ENCODE measurements at places on chromosomes 2 and 18.

- no peak for DNase-seq
Observed at GRCh38 chr2:62304429-62305417, 108.8 kb downstream of the B3GNT2 start.

DNA sequence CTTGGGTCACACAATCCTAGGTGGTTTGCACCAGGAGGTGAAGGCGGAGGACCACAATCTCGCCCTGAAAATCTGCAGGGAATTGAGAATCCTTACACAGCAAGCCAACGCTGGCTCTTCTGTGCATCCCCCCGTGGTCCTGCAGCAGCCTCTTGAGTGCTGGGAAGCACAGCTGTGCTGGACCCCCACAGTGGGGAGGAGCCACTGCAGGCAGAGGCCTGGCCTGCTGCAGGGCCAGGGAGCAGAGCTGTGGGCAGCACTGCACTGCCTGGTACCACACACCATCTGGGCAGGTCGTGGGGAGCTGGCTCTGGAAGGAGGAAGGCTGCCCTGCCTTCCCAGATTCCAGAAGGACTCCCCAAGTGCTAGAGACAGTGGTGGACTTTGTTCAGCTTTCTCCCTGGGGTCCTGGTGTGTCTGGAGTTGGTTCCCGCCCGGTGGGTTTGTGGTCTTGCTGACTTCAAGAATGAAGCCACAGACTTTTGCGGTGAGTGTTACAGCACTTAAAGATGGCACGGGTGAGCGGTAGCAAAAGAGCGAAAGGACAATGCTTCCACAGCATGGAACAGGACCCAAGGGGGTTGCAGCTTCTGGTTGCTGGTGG, 106.3 kb downstream of the FAM168B start:
- DNase-seq, result no peak

DNA sequence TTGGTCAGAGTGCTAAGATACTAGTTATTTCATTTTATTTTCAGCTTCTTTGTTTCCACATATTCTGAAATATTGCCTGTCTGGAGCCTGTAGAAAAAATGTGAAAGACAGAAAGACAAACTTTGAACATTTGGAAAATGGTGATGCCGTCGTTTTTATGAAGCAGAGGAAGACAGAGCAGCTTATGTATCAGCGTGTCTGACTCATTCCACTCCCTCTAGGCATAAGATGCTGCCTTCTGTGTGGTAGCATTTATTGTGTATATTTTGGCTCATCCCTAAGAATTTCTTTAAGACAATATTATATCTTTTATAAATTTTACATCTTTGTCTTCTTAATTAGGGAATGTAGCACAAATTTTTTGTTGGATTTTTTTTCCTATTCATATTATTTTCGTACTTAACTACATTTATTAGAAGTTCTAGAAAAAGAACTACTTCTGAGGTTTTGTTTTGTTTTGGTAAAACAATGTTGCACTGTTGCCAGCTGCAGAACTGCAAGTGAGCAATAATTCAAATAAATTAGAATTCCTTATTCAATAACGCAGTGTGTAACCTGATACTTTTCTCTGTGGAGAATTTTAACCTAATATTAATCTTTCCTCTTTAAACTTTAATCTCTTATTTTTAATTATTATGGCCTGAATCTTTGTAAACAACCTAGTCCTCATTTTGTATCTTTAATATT, 300.4 kb downstream of the ZNF407 start:
- DNase-seq, result no peak

DNA sequence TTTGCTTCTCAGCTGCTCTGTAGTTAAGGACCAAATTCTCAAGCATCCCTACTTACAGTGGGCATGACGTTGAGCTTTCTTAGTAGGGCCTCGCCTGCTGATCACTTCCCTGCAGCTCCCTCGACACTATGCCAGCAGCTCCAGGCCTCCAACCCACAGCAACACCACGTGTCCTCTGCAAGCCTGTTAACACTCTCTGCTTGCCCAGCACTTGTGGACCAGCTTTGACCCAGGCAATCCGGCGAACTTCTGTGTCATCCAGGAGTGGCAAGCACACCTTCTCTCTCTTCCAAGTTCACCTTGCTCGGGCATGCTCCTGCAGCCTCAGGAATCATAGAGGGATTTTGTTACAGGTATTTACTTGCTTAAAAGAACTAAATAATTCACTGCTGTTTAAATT, 138.6 kb upstream of the FHL2 start:
- no peak for DNase-seq

- DNase-seq, result no peak
Observed at GRCh38 chr2:51218047-51218446, 186.1 kb upstream of the NRXN1 start.

- no peak for DNase-seq
Observed at GRCh38 chr2:167869200-167869599, 378.2 kb downstream of the STK39 start.

- DNase-seq, result no peak
Observed at GRCh38 chr2:3480352-3481010, 38.9 kb downstream of the ADI1 start.

DNA sequence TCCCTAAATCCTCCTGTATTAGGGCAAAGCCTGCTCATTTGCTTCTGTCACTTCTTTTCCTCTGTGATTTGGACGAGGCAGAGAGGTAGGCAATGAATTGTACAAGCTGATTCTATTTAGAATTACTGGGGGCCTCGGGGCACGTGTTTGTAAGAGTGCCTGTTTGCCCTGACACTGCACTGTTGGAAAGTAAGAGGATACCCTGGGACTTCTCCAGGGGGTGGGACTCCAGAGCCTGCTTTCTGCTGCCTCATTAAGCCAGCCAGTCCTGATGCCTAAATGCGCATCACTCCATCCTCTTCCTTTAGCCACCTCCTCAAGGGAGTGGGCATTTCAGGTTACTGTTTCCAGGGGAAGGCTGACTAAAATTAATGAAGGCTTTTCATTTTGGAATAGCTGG, 134.3 kb downstream of the TDRD15 start:
- DNase-seq, result no peak

DNA sequence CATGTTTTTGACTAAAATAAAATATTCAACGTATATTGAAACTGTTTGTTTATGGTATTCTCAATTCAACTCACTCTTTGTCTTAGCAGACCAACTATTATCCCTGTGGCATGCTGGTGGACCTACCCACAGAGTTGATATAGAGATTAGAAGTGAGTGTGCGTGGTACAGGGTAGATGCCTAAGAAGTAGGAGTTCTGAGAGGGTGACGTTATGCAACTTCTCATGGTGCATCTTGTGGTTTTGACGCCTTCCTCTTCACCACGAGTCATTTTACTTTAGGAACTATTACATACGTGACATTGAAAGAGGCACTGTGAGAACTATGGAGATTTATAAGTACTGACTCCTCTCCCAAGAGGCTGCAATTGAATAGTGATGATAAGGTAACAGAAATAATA, 26.6 kb upstream of the NAPG start:
- no peak for DNase-seq

DNA sequence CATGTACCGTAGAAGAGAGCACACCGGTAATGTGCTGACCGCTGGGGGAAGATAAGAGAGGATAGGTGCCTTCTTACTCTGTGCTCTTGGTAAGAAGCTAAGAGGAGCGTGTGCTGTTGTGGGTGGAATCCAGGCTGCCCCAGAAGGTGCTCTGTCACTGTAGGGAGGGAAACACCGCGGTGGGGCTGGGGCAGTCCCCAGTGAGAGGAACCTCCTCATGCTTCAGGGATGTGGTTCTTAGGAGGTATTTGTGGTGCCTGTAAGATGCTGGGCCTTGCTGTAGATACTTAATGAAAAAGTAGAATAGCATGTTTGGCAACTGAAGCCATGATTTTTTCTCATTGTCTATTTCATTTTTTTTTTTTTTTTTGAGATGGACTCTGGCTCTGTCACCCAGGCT, 1.1 kb downstream of the COLEC11 start:
- no peak for DNase-seq

- peak; percentile 17 for DNase-seq
Observed at GRCh38 chr2:230160112-230160660, 59.6 kb downstream of the SP110 start.

- no peak for DNase-seq
Observed at GRCh38 chr2:10810202-10811161, 2.1 kb downstream of the PDIA6 start.

- no peak for DNase-seq
Observed at GRCh38 chr2:127479866-127480743, 46.2 kb downstream of the IWS1 start.

DNA sequence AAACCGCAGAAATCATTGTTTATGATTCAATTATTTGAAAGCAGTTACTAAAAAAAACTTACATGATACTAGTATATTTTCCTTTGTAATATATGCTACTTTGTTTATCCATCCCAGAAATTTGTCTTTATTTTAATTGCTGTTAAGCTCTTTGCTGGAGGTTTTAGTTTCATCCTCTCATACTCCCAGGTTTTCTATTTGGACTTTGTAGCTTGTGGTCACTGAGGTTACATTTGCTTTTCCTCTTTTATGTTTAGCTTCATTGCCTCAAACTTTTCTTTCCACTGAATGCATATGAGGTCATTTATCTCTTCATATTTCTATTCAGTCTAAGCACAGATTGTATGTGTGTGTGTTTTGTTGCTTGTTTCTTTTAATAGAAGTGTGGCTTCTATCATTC, 89.9 kb downstream of the ERBB4 start:
- no peak for DNase-seq

DNA sequence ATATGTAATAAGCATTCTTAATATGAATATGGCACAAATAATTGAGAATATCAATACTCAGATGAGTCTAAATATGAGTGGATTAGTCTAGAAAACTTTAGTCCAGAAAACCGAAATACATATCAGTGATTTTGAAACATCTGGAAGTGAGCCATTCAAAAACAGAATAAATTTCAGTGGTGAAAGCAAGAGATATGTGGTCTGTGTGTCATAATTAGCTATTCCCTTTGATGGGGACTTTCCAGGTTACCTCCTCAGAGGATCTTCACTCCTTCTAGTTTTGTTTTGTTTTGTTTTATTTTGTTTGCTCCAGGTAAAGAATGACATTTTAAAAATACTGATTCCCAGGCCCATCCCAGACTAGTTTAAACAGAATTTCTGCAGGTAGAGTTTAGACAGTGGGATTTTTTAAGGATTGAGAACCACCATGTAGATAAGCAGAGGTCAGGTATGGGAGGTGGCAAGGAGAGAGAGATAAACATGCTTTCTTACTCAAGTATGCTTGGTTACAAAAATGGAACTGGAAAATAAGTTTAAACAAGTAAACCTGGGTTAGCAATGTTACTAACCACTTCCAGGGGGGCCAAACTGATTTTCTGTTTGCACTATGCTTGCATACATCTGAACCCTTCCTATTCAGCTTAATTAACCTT, 70.7 kb downstream of the NABP1 start:
- DNase-seq, result no peak

DNA sequence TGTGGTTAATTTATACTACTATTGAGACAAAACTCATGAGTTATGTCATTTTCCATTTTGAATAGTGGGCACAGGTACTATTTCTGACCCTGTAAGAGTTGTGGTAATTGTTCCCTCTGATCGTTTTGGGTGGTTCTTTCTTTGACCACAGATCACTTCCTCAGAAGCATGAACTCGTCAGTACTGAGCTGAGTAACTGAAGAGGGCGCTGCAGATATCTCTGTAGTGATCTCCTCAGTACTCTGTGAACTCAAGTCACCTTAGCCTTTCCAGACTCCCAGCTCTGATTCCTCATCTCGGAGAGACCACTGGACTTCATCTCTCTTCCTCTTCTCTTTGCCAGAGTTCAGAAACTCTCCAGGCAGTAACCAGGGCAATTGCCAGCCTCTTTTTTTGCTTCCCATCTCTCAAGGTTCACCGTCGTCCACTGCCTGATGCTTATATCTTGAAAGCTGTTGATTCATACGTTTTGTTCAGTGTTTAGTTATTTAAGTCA, 9.4 kb upstream of the IL1RL1 start:
- no peak for DNase-seq

DNA sequence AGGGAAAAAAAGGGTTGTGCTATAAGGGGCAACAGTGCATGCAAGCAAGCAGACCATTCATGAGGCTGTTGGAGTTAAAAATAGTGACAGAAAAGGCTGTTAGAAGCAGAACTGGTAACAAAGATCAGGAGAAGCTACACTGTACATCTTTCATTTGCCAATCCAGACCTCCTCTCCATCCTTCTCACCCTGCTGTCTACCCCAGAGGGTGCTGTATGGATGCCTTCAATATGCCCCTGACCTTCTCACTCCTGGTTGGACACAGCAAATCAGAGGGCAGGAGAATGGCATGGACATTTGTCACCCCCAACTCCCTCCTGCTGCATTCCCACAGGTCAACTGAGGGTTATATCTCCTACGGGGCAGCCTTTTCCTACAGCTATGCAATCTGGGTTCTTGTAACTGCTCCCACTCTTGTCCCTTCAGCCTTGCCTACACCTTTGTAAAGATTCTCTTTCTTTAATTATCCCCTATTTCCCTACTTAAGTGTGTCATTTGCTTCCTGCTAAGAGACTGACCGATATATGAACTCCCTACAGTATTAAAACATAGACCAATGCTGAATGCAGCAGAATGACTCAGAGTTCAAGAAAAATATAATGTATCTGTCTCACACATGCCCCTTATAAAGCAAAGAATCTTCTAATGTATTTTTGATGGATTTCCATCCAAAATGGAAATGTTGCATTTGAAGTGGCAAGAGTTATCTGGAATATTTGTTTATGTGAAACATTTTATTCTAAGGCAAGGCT, 169.2 kb upstream of the NCKAP5 start:
- no peak for DNase-seq

DNA sequence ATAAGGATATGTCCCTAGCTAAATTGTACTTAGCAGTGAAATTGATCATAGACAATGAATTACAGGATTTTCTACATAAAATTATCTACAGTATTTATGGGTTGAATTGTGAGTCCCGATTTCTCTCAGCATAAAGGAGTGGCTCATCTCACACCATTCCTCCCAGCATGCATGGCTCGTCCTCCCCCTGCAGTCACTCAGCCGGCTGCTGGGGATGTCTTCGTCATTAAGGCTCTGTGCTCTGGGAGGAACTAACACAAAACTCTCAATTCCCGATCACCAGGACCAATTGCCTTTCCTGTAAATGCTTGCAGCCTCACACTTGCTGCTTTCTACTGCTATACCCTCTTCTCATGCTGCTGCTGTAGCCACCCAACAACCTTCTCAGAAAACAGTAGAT, 75.9 kb downstream of the TXNL1 start:
- no peak for DNase-seq

DNA sequence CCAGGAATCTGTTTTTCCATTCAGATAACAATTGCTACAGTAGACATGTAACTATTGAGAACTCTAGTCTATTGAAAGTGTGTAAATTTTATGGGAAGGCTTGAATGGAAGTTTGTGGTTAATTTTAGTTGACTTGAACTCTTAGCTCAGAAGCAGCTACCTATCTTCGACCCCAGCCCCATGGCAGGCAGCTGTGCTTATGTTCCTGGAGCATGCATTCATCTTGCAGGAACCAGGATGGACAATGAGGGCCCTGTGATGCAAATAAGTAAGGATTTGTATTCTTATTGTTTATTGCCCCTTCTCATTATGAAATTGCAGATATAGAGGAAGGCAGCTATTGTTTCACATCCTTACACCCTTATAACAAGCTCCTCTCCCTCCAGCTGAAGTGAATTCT, 1252.2 kb downstream of the DPP10 start:
- DNase-seq, result no peak

- DNase-seq, result no peak
Observed at GRCh38 chr18:39564716-39565115, 1999.1 kb upstream of the CELF4 start.

GRCh38 chr2:74373221-74373676, 6.9 kb downstream of the DCTN1 start:
- DNase-seq, result no peak

Data from stimulated activated naive CD4-positive, alpha-beta T cell (primary cell).